ENCODE measurements at places on chromosomes 3 and 15. TPM values are rescaled to one million over a fixed set of nuclear protein-coding genes. Genes with fewer than 3 reads are reported as not detected.

- DNase-seq, result no peak
Observed at GRCh38 chr3:126946405-126946804, 36.5 kb upstream of the PLXNA1 start.

DNA sequence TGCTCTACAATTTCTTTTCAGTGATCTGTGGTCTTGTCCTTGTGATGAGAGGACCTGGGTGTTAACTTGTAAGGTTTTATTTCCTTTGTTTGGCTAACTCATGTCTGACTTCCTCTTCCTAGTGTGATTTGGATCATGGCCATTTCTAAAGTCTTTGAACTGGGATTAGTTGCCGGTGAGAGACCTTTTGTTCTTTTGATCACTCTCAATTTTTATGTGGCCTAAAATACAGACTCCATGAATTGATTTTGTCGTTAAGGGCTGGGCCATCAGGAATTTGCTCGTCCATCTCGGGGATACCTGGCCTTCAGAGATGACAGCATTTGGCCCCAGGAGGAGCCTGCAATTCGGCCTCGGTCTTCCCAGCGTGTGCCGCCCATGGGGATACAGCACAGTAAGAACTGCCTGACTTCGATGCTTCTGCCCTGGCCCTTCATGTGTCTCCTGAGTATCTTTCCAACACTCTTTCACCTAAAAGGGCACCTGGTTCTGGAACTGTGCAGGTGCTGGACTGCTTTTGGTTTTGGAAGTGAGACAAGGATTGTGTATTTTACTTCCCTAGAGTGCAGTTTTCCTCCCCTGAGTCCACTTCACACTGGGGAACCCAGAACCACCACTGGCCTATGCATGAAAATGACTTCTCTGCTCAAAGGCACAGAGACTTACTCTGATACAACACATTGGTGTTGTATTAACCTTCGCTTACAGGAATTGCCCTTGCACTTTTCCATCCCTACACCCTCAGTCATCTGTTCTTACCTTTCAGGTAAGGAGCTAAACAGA is 13.1 kb upstream of the LRRC2 start:
- DNase-seq, result no peak

- DNase-seq, result no peak
Observed at GRCh38 chr3:119357190-119357589, 63.0 kb downstream of the ARHGAP31 start.

GRCh38 chr3:64295594-64295993 is 70.3 kb upstream of the PRICKLE2 start:
- no peak for DNase-seq

DNA sequence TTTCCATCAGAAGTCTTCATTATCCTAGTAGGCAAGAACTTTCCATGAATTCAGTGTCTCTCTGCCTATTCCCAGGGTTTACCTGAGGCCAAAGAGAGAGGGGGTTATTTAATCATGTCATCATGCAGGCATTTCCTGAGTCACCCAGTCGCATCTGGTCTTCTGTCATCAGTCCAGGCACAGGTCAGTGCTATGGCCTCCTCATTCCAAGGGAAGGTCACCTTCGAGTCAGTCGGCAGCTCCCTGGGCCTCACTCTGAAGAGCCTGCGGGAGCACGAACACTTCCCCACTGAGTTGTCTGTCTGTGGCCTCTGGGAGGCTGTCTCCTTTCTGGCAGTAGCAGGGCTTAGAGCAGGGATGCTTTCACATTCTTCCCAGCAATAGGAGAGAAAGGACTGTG is 26.2 kb upstream of the LRTM1 start:
- no peak for DNase-seq

DNA sequence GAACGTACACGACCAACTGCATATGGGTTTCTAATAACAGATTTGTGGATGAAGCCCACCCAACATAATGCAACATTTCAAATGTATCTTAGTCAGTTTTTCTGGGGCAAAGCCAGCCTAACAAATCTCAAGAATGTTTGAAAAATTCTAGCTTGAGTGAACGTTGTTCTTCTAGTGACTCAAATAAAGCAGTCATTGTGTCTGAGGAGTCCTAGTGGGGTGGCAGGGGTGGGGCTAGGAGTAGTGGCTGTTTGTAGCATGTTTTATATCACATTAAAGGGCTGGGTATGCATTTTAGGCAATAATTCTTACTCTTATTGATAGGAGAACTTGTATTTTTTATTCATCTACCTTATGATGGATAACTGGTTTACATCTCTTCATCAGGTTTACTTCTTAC is 6.0 kb downstream of the B3GNT5 start:
- no peak for DNase-seq

DNA sequence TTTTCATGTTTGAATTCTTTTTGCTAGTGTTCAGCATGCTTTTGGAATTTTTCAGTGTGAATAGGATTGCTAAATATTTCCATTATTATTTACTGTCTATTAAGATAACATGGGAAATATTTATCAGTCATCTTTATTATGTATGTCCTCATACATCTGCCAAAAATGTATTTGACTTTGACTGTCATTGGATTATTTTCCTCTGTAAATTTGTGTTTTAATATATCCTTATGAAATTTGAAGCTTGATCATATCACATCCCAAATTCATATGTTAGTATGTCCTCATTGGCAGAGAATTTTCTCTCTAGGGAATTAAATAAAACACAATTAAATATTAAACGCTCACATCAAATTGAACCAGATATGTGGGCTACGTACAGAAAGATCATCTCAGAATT is 32.3 kb upstream of the TRPC1 start:
- no peak for DNase-seq

Gene GOLGA8M
- total RNA-seq, result 1.7 TPM

Gene CHRNB4
- total RNA-seq, result not detected

Gene CSK
- total RNA-seq, result 348 TPM

Gene AZI2
- 53.5 TPM for total RNA-seq

Measured in activated CD4-positive, alpha-beta T cell treated with anti-CD3 and anti-CD28 coated beads, Interleukin-2, amount 10 ng/mL, durations not matched to agents 7 days and 5 days (primary cell).